Activated CD8-positive, alpha-beta memory T cell treated with anti-CD3 and anti-CD28 coated beads, Interleukin-2, amount 50 U/mL, for 4 hours (primary cell): ENCODE measurements at places on chromosomes 2 and 18.

DNA sequence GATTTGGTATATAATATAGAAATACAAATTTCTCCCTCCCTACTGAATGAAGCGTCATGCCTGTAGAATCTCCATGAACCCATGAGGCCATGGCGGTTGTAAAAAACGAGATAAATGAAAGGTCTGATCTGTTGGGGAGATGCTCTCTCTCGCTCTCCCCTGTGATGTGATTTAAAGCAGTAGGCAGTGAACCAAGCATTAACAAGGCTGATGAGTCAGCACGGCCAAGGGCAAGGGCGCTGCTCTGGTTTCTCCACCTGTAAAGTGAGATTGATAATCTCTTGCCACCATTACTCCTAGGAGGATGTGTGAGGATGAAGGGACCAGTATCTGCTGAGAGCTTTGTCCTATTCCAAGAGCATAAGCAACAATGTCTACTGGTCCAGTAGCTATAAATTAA, 553.3 kb downstream of the CMPK2 start:
- DNase-seq = no peak

- DNase-seq = no peak
Observed at GRCh38 chr18:38690626-38691025, 1125.0 kb upstream of the CELF4 start.

GRCh38 chr2:69644506-69644979, 1.0 kb upstream of the AAK1 start:
- no peak for DNase-seq

GRCh38 chr2:70645733-70646419, 92.2 kb upstream of the TGFA start:
- no peak for DNase-seq

DNA sequence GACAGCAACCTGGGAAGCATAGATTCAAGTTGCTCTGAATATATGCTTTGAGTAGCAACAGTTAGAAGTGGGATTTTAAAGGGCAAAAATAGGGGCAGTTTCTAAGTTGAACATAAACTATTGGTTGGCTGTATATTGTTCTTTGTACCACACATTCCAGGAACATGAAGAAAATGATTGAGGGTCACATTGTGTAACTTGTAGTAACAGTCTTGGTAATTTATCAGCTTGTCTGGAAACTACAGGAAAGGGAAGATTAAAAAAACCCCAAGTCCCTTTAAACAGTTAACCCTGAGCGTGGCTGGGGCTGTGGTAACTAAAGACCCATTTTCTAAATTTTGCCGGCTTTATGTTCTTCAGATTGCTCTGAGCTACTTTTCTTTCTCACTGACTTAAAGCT, 7.4 kb downstream of the PLEKHB2 start:
- DNase-seq = no peak

DNA sequence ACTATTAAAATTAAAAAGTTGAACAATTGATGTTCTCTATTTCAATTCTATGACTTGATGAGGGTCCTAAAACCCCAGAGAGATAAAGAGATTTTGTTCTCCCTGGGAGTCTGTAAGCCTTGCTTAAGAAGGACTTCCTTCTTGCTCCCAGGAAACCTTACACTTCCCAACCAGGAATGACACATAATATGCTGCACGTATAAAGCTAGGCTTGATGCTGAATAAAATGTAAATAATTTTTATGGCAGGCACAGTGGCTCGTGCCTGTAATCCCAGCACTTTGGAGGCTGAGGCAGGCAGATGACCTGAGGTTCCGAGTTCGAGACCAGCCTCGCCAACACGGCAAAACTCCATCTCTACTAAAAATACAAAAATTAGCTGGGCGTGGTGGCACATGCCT, 27.8 kb downstream of the SPIRE1 start:
- no peak for DNase-seq

DNA sequence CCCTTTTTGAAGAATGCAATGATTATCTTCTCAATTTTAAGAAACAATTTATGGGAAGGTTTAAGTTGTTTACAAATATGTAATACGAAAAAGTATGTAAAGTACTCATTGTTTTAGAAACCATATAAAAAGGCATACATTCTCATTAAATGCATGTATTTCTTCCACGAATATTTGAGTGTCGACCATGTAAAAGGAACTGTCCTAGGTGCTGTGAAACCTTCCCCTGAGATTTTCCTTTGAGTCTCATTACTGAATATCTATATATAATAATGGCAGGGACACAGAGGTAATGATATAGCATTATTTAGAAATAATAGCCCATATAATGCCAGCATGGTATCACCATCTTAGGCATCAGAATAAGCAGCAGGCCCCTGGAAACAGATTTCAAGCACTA, 239.3 kb downstream of the ERBB4 start:
- no peak for DNase-seq

DNA sequence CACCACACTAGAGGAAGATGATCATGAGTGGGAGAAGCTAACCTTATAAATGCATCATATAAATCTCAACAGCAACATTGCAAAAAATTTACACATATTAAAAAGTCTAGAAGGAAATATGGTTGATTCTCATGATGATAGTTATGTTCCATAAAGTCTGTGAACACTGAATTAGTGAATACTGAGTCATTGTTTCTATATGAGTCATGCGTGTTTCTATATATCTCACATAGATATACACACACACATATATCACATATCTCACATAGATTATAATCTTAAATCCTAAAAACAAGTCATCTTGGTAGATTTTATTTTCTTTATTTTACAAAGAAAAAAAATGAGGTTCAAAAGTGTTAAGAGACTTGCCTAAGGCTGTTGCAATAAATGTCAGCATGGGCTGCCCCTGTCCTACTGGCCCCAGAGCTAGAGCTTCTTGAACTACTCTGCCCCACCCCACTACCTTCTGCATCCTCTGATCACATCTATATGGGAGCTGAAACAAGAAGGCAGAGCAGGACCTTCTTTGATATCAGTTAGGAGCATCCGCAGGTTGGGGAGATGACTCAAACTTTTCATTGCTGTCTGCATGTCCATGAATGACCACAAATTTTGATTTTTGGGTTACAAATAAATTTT, 81.8 kb upstream of the ADAM23 start:
- DNase-seq = no peak

DNA sequence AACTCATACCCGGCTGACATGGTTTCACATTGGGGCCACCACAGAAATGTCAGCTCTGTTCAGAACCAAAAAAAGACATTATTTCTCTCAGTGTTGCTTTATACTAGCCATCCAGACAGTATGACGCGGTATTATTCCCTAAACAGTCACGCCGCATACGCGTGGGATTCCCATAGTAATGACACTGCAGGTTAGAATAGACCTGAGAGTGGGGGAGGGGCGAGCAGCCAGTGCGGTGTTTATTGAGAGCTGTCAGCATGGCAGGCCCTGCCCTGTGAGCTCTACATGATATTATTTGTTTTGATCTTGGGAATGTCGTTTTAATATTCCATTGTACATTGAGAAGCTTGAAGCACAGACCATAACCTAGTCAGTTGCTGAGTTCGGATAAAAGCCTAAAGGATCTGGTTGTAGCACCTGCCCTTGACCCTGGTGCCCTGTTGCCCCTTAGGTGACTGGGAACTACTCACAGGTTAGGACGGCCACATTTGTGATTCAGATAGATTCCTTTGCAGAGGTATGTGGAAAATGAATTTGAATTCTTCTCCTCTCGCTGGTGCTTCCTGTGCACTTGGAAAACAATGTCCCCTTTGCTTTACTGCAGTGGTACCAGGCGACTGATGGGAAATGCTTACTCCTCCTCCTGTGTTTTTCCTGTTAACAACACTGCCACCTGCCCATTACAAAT, 150.1 kb downstream of the ARHGAP28 start:
- DNase-seq = no peak

DNA sequence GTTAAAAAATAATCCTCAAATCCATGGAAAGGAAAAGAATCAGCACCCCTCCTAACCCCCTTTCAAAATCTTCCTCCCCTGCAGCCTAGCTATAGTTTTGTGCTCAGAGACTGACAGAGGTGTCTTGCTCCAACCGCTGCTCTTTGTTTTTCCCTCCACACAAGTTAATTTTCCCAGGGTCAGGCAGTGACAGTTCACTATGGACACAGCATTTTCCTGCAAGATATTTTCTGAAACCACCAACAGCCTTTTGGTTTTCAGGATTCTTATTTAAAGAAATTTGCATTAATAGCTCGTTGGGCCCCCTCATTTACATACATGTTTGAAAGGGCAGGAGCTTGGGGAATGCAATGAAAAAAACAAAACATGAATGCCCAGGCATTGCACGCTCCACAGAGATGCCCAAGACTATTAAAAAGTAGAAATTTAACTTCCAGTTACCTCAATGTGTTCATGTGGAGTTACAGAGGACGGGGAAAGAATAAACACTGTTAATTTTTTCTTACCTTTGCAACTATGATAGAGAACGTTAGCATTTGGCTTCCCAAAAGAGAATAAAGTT, 71.4 kb upstream of the CXCR4 start:
- DNase-seq = no peak

DNA sequence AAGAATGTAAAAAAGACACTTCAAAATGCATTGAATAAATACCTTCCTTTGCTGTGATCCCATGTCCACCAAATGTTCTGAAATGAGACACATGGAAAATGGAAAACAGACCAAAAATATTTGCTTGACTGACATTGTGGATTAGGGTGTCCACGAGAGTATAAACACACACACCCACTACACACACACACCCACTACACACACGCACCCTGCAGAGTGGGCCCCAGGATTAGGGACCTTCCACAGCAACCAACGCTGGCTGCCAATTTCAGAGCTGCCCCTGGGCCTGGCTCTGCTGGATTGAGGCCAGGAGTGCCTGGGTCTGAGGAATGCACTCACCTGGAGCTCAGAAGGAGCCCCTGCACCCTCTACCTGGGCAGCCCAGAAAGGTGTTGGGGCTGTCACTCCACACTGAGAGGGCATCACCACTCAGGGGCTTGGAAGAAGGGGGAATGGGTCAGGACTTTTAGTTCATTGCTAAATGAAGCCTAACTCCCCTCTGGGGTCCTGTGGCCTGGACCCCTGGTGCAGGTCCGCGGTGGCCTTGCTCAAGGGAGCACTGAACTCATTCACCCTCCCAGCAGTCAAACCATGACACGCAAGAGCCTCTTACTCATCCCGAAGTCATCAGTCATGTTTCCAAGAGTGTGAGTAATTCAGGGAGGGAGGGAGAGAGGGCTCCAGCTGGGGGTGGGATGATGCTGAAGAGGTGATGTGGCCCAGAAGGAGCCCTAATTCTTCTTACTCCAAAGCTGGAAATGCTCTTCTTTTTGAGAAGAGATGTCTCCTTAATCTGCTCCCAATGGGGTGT, 50.2 kb upstream of the PLB1 start:
- DNase-seq = peak; percentile 34

DNA sequence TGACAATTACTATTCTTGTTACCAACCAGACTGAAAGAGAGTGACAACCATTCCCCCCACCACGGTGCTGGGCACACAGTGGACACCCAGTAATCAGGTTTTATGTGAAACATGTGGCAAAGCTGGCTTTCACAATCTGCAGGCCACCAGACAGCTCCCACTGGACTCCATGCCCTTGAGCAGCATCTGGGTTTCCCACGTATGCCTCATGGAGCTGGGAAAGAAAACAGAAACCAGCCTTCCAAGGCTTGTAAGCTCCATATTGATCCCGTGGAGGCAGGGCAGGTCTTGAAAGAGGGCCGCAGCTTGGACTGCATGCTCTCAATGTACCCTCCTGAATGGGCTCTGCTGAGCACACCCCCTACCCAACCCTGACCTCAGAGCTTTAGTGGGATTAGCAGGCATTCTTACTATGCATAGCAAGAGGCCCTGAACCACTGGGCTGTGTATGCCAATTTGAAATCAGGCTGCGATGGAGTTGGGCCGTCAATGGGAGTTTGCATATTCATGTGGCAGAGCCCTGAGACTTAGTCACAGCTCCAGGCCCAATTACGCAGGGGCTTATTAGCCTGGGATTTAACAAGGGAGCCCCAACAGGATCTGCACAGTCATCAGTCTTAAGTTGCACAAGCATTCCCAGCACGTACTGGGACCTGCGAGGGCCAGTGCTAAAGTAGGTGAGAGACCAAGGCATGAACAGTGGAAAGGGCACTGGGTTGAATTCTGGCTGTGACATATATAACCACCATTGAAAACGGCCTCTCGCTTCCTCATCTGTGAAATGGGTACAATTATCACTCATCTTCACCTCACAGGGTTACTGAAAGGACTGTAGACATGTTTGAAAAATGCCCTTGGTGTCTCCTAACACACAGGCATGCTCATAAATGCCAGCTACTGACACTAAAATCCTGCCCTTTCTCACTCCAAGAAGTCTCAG, 10.5 kb downstream of the C1QL2 start:
- no peak for DNase-seq

GRCh38 chr2:241904791-241905710, 35.5 kb downstream of the RTP5 start:
- no peak for DNase-seq

- DNase-seq = no peak
Observed at GRCh38 chr2:206379886-206380285, 63.4 kb upstream of the ADAM23 start.

DNA sequence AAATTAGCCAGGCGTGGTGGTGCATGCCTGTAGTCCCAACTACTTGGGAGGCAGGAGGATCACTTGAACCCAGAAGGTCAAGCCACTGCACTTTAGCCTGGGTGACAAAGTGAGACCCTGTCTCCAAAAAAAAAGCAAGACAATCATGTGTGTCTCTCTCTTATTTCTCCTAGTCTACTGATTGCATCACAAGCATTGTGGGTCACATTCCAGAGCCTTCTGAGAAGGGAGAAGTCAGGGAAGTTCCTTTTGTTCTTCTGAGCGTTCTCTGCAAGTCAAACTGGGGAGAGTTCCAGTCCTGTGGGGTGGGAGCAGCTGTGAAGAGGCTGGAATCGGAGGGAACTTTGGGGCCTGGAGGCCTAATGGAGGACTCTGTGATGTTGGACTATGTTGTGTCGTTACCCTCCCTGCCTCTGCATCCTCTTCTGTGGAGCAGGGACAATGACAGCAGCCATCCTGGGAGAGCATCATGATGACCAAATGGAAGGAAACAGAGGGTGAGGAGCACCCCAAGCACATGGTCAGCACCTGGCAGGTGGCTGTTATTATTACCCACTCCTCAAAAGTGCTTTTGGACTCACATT, 115.4 kb downstream of the MRO start:
- DNase-seq = no peak

- DNase-seq = no peak
Observed at GRCh38 chr18:10153924-10154752, 240.3 kb downstream of the VAPA start.

GRCh38 chr2:217054791-217055190, 194.9 kb upstream of the TNP1 start:
- DNase-seq = no peak

- no peak for DNase-seq
Observed at GRCh38 chr18:62324181-62324828, 805 bp upstream of the TNFRSF11A start.

DNA sequence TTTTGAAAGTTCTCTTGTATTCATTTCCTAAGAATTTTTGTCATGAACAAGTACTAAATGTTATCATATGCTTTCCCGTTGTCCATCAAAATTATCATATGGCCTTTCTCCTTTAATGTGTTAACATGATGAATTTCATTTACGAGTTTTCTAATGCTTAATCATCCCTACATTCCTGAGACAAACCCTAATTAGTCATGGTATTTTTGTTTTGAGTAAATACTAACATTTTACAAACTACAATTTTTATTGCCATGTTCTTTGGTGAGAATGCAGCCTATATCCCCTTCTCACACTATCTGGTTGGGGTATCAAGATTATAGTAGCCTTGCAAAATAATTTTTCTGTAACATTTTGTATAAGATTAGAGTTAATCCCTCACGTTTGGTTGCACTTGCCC, 14.5 kb downstream of the SMAD2 start:
- DNase-seq = no peak

- no peak for DNase-seq
Observed at GRCh38 chr18:79241755-79242154, 154.0 kb upstream of the NFATC1 start.
